ENCODE measurements at places on chromosomes 16 and 17. TPM values are rescaled to one million over a fixed set of nuclear protein-coding genes. Genes with fewer than 3 reads are reported as not detected.

Gene PLCG2
- total RNA-seq, result 13.3 TPM

Gene CLEC19A
- total RNA-seq, result not detected

Gene USH1G
- total RNA-seq, result not detected

Gene MYOCD
- total RNA-seq, result not detected

Gene MOSMO
- 17.6 TPM for total RNA-seq
